ENCODE measurements at places on chromosomes 2 and 18.

GRCh38 chr2:105118960-105119359 lies 81.1 kb downstream of the MRPS9 start:
- no peak for DNase-seq

GRCh38 chr2:234632527-234633391 lies 135.9 kb upstream of the ARL4C start:
- DNase-seq = no peak

DNA sequence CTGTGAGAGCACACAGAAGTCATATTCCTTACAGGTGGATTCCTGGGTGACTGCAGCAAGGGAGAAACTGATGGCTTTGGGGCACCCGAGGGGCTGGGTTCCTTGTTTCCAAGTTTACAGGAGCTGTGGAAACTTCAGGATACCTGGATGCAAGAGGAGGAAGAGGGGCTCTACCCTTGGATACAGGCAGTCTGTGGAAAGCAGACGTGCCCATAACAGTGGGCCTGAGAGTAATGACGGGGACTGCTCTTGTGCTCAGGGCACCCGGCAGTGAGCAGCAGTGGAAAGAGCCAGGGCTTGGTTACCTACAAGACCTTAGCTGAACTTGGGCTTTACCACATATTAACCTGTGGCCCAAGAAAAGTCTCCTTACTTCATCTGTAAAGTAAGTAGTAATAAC lies 102.2 kb upstream of the TGFA start:
- DNase-seq = no peak

GRCh38 chr18:73009691-73010090 lies 141.9 kb upstream of the NETO1 start:
- DNase-seq = no peak

GRCh38 chr2:233821196-233821595 lies 33.1 kb downstream of the HJURP start:
- DNase-seq = no peak

- DNase-seq = no peak
These were observed 295.9 kb upstream of the HDAC4 start for GRCh38 chr2:239696559-239697207.

DNA sequence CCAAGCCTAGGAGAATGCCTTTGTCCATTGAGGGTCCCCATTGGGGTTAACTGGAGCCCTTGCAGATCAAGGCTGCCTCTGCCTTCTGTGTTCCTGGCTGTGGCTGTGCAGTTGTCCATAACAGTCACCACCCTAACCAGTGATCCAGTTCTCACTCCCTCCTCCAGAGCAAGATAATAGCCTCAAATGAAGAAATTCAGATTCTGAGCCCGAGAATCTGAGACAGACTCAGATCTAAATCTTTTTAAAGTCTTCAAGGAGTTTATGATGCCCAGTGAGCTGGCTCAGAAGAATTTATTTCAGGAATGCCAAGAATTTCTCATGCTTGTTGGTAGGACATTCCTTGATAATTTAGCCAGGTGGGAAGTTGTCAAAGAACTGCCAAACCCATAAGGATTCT lies 44.3 kb upstream of the RAB6C start:
- DNase-seq = no peak

DNA sequence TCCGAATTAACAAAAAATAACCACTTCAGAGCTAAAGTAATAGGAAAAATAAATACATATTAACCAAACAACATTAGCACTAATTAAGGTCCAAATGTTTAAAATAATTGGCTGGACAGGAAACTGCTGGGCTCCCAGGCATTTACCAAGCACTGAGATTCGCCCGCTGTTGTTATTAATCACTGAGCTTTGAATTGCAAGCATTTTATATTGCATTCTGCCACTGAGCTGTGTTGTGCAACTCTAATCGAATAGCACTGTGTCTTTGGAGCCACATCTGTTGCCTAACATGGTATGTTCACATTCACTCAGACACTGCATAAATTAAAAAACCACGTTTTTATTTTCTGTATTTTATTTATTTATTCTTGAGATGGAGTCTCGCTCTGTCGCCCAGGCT lies 88.9 kb downstream of the SOWAHC start:
- DNase-seq = no peak

GRCh38 chr18:48390641-48391040 lies 18.5 kb downstream of the ZBTB7C start:
- DNase-seq = no peak

GRCh38 chr2:148642112-148642744 lies 2.3 kb upstream of the EPC2 start:
- DNase-seq = no peak
